ENCODE measurements at places on chromosomes 2 and 18. TPM values are rescaled to one million over a fixed set of nuclear protein-coding genes. Genes with fewer than 3 reads are reported as not detected.

GRCh38 chr18:64203295-64203694, 54.4 kb upstream of the LINC00305 start:
- DNase-seq = no peak

GRCh38 chr2:15460112-15460620, 101.0 kb downstream of the NBAS start:
- DNase-seq = no peak

- no peak for DNase-seq
Observed at GRCh38 chr18:79774111-79774510, 23.6 kb upstream of the KCNG2 start.

- DNase-seq = no peak
Observed at GRCh38 chr2:96423828-96424227, 81.3 kb downstream of the NEURL3 start.

GRCh38 chr2:234839285-234839684, 112.5 kb upstream of the SH3BP4 start:
- DNase-seq = no peak

DNA sequence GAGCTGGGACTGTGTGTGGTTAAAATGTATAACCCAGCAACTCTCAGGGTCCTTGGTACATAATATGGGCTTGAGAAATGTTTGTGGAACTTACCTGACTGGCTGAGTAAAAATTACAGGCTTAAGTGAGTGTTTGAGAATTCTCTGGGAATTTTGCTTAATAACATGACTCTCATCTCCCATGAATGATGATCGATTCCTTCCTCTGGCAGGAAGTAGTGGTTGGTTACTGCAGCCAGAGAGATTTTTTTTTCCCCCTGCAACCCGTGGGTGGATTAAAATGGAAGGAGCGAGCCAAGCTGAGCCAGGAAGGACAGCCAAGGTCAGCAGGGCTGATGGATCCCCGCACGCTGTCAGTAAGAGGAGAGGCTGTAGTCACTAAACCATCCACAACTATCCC, 40.6 kb upstream of the RFX8 start:
- DNase-seq = no peak

GRCh38 chr2:67970071-67970470, 92.7 kb downstream of the C1D start:
- no peak for DNase-seq

GRCh38 chr2:195331129-195331528, 325.9 kb upstream of the SLC39A10 start:
- peak; percentile 54 for DNase-seq

GRCh38 chr18:9683418-9684396, 24.4 kb upstream of the RAB31 start:
- no peak for DNase-seq

GRCh38 chr2:10475221-10475722, 27.1 kb upstream of the ODC1 start:
- peak; percentile 31 for DNase-seq

- no peak for DNase-seq
Observed at GRCh38 chr2:99152199-99152895, 2.4 kb downstream of the TSGA10 start.

DNA sequence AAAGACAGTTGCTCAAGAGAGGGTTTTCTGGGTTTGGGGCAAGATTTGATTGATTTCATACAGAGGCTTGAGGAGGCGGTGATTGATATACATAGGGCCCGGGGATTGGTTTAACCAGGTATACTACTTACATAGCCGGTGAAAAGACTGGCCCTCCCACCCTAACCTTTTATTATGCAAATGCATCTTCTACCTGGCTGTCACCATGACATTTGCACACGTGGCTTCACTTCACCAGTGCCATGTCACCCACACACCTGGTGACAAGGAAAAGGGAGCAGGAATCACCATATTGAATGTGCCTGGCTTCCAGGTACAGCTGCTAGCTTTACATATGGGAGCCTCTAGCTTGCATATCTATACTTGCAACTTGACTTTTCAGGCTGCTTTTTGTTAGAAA, 9.7 kb downstream of the ERMN start:
- no peak for DNase-seq

- no peak for DNase-seq
Observed at GRCh38 chr18:51543658-51544155, 346.2 kb upstream of the MEX3C start.

The MEP1B gene
- 4.1 TPM for total RNA-seq

The STAM2 gene
- 29.7 TPM for total RNA-seq

The GPR45 gene
- total RNA-seq = not detected

The CFC1B gene
- not detected for total RNA-seq

The KLHL29 gene
- total RNA-seq = 1.9 TPM

The PROC gene
- 6.3 TPM for total RNA-seq

The LYG1 gene
- 3.6 TPM for total RNA-seq
